IgD-negative memory B cell (primary cell): ENCODE measurements at places on chromosomes 5 and 9. TPM values are rescaled to one million over a fixed set of nuclear protein-coding genes. Genes with fewer than 3 reads are reported as not detected.

The OLFML2A gene
- polyA plus RNA-seq: 0.20 TPM

The ADAMTS6 gene
- polyA plus RNA-seq: 0.88 TPM

The SOHLH1 gene
- polyA plus RNA-seq: not detected

The SLIT3 gene
- not detected for polyA plus RNA-seq

The GABBR2 gene
- not detected for polyA plus RNA-seq

The MARVELD2 gene
- polyA plus RNA-seq: 2.5 TPM

The CDO1 gene
- not detected for polyA plus RNA-seq

The SPINK4 gene
- not detected for polyA plus RNA-seq

The CRB2 gene
- polyA plus RNA-seq: not detected

The TNFSF8 gene
- 3.5 TPM for polyA plus RNA-seq

The SLC2A8 gene
- 7.8 TPM for polyA plus RNA-seq

The PCDHA9 gene
- polyA plus RNA-seq: not detected

The DMRTA1 gene
- not detected for polyA plus RNA-seq

The BHMT2 gene
- polyA plus RNA-seq: not detected

The ANKRD18B gene
- not detected for polyA plus RNA-seq

The PCDHGC3 gene
- 3.9 TPM for polyA plus RNA-seq

The NUTM2F gene
- not detected for polyA plus RNA-seq

The SLC45A2 gene
- not detected for polyA plus RNA-seq

The EXOSC2 gene
- 23.2 TPM for polyA plus RNA-seq

The PDE6A gene
- 0.05 TPM for polyA plus RNA-seq

The TMEM250 gene
- polyA plus RNA-seq: 30.3 TPM

The PCDHGA1 gene
- not detected for polyA plus RNA-seq

The GPR150 gene
- polyA plus RNA-seq: 0.66 TPM

The ADCY2 gene
- polyA plus RNA-seq: not detected

The MCTP1 gene
- 2.6 TPM for polyA plus RNA-seq

The SLC6A19 gene
- polyA plus RNA-seq: not detected

The SMIM33 gene
- not detected for polyA plus RNA-seq

The MRNIP gene
- polyA plus RNA-seq: 26.2 TPM

The FOXD4L5 gene
- polyA plus RNA-seq: not detected

The KIF4B gene
- not detected for polyA plus RNA-seq

The SPINK6 gene
- not detected for polyA plus RNA-seq

The ST6GALNAC4 gene
- 32.5 TPM for polyA plus RNA-seq

The IFNB1 gene
- not detected for polyA plus RNA-seq
